Transverse colon (tissue), 4 donors: ENCODE measurements at places on chromosomes 7 and 10. TPM values are rescaled to one million over a fixed set of nuclear protein-coding genes. Genes with fewer than 3 reads are reported as not detected.

DNA sequence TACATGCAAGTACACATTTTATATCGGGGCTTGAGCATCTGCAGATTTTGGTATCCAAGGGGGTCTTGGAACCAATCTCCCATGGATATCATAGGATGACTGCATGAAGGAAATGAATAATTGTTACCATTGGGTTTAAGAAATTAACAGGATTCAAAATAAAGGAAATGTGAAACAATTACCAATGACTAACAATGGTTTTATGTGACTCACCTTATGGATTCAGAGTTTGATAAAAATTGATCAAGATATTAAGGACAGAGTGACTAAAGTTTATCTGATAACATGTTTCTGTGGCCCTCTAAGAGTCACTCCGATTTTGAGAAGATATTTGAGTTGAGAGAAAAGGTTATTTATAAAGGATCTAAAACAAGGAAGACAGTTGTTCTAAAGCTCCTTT is 93.0 kb upstream of the ODAD2 start:
- DNase-seq, result no peak

Gene TMEM130
- total RNA-seq, result 1.5 TPM

DNA sequence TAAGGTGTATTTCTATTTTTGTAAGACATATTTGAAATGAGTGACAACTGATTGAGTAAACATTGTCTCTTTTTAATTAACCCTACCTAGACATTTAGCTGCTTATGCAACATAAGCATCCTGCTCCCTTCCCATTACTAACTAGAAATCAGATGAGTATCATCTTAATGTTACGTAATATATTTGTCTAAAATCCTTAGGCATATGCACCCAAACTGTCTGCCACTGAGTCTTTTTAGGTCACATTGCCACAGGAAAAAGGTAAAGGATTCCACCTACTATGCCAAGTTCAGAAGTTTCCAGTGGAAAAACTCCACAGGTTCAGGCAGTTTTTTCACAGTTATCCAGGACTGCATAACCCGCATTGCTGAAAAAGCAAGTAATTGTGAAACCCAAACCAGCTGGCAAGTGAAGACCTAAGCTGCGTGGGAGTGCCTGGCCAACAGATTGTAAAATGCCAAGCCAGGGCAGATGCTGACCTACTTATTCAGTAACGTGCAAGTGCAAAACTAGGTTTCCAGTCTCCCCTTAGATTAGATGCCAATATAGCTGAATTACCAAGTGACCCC is 983.7 kb downstream of the GATA3 start:
- DNase-seq, result no peak

DNA sequence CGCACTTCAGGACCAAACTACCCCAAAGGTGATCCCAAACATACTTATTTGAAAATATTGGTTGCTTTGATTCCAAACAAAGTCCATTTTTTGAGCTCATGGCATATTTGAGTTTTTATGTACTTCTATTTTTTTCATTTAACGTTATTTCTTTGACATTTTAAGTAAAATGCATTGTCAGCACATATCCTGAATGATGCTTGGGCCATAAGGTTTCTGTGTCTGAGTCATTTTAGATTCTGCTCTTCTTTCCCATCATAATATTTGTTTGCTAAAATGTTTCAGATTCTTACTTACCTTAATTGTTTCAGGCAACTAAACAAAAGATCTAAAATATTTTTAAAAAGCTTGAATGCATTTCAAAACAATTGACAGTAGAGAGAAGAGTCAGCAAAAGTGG is 998.2 kb downstream of the REEP3 start:
- no peak for DNase-seq

Gene FKBP6
- not detected for total RNA-seq

Gene PAX4
- total RNA-seq, result 0.41 TPM

GRCh38 chr7:50339990-50340500 is 35.5 kb downstream of the IKZF1 start:
- DNase-seq, result peak; percentile 39

DNA sequence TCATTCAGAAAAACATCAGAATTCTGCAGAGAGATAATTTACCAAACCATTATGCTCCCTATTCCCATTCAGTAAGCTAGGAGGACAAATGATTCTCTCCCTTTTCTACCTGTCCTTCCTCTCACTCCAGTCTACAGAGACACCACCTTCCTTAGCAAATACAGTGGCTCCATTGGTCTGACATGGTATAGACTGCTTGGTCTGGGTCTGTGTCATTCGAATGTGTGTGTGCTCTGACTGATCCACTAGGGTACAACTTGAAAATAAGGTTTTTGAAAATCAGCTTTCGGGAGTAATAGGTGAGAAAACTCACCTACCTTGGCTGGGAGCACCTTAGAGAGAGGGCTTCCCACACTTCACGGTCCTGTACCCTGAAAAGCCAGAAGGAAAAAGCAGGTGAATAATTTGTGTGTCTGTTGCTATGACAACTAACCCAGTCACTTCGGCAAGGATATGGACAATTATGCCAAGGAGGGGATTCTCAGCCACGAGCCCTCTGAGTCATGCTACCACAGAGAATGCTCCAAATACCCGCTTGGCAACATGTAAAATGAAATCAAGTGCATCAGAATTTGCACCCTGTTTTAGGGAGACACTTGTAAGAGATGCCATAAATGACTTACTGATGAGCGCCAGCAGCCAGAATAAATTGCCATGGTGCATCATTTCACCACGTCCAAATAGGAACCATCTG is 114.5 kb upstream of the PRKCQ start:
- no peak for DNase-seq

DNA sequence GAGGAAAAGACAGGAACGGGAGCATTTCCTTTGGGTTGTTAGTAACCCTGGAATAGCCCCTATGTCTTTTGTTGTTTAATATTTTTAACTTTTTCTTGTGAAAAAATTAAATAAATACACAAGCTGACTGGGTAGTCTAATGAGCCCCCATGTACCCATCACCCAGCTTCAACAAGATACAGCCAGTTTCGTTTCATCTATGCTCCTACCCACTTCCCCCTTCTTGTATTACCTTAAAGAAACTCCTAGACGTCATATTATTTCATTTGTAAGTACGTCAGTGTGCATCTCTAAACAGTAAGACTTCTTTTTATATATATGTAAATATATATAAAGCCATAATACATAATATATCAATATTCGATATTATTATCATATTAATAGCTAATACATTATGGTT is 42.8 kb upstream of the NUB1 start:
- no peak for DNase-seq

- no peak for DNase-seq
Observed at GRCh38 chr10:33065111-33065510, 107.1 kb upstream of the ITGB1 start.

- no peak for DNase-seq
Observed at GRCh38 chr7:23968791-23969190, 258.8 kb downstream of the STK31 start.

Gene CTAGE4
- total RNA-seq, result 7.8 TPM

GRCh38 chr7:8185926-8186683 is 75.9 kb downstream of the ICA1 start:
- DNase-seq, result no peak

Gene A1CF
- 58.9 TPM for total RNA-seq

DNA sequence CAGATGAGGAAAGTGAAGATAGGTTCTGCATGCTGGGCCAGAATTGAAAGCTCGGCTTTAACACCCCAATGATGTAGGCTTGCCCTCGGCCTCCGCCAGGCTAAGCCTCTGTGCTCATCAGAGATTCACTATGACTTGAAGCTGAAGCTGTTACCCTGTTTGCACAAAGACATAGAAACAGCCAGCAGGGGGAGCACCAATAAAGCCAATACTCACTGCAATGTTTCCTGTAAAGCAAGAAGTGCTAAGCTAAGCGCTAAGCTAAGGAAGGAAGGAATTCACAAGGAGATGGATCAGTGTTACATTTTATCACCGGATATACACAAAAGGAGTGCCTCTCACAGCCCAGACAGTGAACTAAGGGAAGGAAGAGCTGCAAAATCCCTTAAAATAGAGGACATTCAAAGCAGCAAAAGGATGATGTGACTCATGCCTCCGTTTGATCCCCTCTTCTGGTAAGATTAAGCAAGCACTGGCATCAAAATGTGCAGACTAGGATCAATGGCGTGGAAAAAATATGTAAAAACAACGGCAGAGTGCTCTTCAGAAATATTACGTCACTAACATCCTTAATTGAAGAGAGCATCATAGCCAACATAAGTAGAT is 153.8 kb downstream of the COBL start:
- DNase-seq, result peak; percentile 77

GRCh38 chr10:63719226-63719856 is 198.1 kb downstream of the REEP3 start:
- no peak for DNase-seq

Gene MIOS
- total RNA-seq, result 8.4 TPM

DNA sequence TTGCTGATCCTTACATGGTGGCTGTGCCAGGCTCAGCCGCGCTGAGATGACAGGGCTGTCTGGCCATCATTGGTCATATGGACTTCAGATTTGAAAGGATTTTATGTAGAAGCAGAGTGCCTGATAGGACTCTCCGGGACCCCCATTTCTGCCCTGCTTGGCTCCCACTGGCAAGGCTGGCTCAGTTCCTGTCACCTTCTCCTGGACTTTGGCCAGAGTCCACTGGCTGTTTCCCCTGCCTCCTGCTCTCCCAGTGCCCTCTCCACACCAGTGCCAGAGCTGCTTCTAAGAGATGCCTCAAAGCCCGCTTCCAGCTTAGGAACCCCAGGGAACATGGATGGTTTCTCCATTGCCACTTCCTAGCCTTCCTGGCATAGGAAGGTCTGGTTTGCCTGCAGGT is 5.1 kb upstream of the SH2D4B start:
- no peak for DNase-seq
